Fibroblast of lung (primary cell): ENCODE measurements at places on chromosomes 1 and 21. TPM values are rescaled to one million over a fixed set of nuclear protein-coding genes. Genes with fewer than 3 reads are reported as not detected.

CD52 gene
- total RNA-seq = 0.51 TPM in 1 of 2 replicates, not detected in the other

IRF2BP2 gene
- 71.8 and 113 TPM in 2 replicates for total RNA-seq

PGLYRP4 gene
- total RNA-seq = not detected in 2 replicates

PCSK9 gene
- 1.0 and 2.0 TPM in 2 replicates for total RNA-seq

NT5C1A gene
- total RNA-seq = not detected in 2 replicates

RYR2 gene
- 0.17 and 0.51 TPM in 2 replicates for total RNA-seq

GRCh38 chr1:76496871-76497270 is 370.4 kb upstream of the ST6GALNAC5 start:
- no peaks in the 10 kb centered on the region for H3K4me1 ChIP-seq
- no peak overlapping the region for H3K27ac ChIP-seq
- H3K4me3 ChIP-seq = no peak overlapping the region
- peak; percentile 44 for DNase-seq

DNA sequence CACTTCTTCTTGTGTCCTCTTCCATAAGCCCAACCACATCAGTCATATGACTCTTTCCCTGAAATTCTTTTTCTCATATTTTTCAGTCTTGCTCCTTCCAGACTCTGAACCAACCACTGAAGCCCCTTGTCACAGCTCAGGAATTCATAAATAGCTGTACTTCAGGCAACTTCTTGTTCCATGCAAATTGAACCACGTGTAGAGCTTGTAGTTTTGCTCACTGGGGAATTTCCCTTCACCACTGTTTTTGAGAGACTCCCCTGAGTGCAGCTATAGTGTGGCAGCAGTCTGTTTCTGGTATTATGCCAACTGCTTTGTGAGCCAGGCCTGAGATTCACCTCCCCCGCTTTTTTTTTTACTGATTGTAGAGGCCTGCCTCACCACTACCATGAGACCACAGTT is 150.3 kb upstream of the SPAG17 start:
- no peaks in the 10 kb centered on the region for H3K27me3 ChIP-seq
- no peak overlapping the region for H3K4me3 ChIP-seq
- H3K27ac ChIP-seq = no peak overlapping the region
- no peak for DNase-seq

- H3K27ac ChIP-seq = no peak overlapping the region
- no peaks in the 10 kb centered on the region for H3K27me3 ChIP-seq
- H3K4me3 ChIP-seq = no peak overlapping the region
- no peaks in the 10 kb centered on the region for H3K4me1 ChIP-seq
- DNase-seq = no peak
These were observed 25.1 kb upstream of the RUNX3 start for GRCh38 chr1:24955161-24955560.

- H3K4me3 ChIP-seq = no peak overlapping the region
- H3K27me3 ChIP-seq = no peaks in the 10 kb centered on the region
- no peak overlapping the region for H3K27ac ChIP-seq
These were observed 165.5 kb upstream of the NR5A2 start for GRCh38 chr1:199862047-199862446.

GRCh38 chr1:25593861-25594260 is 22.7 kb upstream of the MAN1C1 start:
- H3K27ac ChIP-seq = no peak overlapping the region
- no peaks in the 10 kb centered on the region for H3K4me1 ChIP-seq
- peaks cover 7% of the 10 kb centered on the region for H3K27me3 ChIP-seq
- DNase-seq = no peak
- H3K36me3 ChIP-seq = no peaks in the 10 kb centered on the region
- no peak overlapping the region for H3K4me3 ChIP-seq

- no peaks in the 10 kb centered on the region for H3K27me3 ChIP-seq
These were observed 207.9 kb upstream of the ST6GALNAC5 start for GRCh38 chr1:76659171-76659940.

DNA sequence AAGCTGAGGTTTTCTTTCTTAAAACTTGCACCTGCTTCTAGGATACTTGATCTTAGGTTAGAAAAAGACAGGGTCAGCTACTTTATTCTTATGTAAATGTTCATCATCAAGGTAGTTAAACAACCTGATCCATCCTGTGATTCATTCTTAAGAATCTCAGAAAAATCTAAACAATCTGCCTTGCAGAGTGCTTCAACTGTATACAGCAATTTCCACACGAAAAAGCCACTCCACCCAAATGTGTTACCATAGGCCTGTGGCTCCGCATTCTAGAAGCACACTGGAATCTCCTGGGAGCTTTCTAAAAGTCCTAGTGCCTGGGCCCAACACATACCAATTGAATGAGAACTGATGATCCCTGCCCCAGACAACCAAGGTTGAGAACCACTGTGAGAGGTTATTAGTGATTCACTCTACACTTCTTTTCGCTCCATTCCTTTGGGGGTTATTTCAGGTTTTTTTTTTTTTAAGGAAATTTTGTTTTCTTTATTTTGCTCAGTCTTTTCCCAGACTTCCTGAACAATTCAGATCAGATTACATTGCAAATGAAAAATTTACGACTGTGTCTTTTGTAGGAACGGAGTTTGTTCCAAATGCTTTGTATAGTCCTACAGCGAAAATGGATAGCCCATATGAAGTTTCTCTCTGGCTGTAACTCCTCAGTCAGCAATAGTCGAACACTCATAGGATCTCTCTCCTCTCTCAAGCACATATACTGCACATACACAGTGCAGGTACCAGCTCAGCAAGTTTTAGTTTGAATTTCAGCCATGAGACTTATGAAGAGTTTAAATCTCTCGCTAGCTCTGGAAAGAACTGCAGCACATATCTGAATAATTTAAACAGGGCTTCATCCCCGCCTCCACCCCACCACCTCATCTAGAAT is 16.1 kb downstream of the SMYD2 start:
- no peak overlapping the region for H3K27ac ChIP-seq
- H3K4me3 ChIP-seq = no peak overlapping the region
- no peaks in the 10 kb centered on the region for H3K27me3 ChIP-seq
- peak; percentile 73 for DNase-seq

DNA sequence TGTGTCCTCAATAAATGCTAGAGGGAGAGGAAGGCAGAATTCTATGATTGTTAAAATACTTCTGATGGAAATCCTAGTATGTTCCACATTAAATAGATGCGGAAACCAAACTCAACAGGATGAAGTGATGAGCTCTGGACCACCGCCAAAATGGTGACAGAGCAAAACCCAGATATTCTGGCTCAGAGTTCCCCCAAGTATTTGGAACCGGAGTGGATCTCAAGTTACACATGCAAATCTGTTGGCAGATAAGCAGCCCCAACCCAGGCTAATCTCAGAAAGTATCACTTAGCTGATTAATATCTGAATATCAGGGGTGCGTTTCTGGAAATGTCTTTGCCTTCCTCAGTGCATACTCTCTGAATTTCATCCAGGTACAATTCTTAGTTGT is 17.4 kb upstream of the GRHL3 start:
- peak; percentile 12 for DNase-seq
- peaks cover 18% of the 10 kb centered on the region for H3K27me3 ChIP-seq
- peaks cover 2% of the 10 kb centered on the region for H3K4me1 ChIP-seq
- H3K36me3 ChIP-seq = no peaks in the 10 kb centered on the region
- H3K27ac ChIP-seq = no peak overlapping the region

- no peak for DNase-seq
- no peaks in the 10 kb centered on the region for H3K36me3 ChIP-seq
- no peak overlapping the region for H3K4me3 ChIP-seq
- no peaks in the 10 kb centered on the region for H3K4me1 ChIP-seq
- no peaks in the 10 kb centered on the region for H3K27me3 ChIP-seq
- H3K27ac ChIP-seq = no peak overlapping the region
These were observed 18.2 kb upstream of the RHOU start for GRCh38 chr1:228717081-228717480.
